ENCODE measurements at places on chromosomes 1 and 21.

GRCh38 chr1:217135569-217135915 lies 412.3 kb upstream of the ESRRG start:
- DNase-seq, result no peak

- DNase-seq, result no peak
Observed at GRCh38 chr1:160131803-160132565, 16.4 kb downstream of the ATP1A2 start.

DNA sequence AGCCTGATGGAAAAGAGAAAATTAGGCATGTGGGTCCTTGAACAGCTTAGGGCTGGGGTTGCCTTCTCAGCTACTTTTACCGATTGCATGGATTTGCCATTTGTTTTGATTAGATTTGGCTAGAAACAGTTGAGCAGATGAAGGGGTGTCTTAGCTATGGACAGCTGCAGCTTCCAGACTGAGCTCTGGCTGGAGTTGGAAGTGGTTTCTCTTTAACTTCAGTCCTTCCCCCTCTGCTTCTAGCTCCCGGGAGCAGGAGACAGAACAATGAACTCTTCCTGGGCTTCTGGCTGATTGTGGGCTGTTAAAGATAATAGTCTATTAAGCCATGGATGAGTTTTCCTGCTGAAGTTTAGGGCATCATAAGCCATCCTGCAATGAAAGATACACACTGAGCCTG lies 50.7 kb downstream of the UBE2T start:
- no peak for DNase-seq

DNA sequence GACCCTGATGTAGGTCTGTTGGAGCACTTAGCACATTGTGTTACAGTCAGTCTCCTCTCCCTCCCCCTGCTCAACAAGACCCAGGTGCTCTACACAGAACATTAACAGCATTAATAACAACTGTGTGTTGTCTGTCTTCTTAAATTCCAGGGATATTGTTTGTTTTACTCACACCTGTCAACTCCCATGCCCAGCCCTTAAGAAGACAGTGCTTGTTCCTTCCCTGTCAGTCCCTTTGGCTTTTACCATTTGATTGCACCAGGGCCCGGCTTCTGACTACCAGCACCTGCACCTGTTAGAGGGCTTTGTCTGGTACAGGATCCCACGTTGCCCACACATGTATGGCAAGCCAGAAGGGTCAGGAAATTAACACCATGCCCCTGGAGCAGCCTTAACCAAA lies 11.7 kb downstream of the RIMKLA start:
- DNase-seq, result no peak

- DNase-seq, result no peak
Observed at GRCh38 chr1:186915555-186915954, 86.8 kb downstream of the PLA2G4A start.

- DNase-seq, result no peak
Observed at GRCh38 chr1:5811419-5811818, 180.8 kb downstream of the NPHP4 start.

GRCh38 chr1:236394879-236395229 lies 768 bp downstream of the EDARADD start:
- DNase-seq, result peak; percentile 35

- DNase-seq, result no peak
Observed at GRCh38 chr1:183783767-183784637, 20.9 kb upstream of the RGL1 start.

DNA sequence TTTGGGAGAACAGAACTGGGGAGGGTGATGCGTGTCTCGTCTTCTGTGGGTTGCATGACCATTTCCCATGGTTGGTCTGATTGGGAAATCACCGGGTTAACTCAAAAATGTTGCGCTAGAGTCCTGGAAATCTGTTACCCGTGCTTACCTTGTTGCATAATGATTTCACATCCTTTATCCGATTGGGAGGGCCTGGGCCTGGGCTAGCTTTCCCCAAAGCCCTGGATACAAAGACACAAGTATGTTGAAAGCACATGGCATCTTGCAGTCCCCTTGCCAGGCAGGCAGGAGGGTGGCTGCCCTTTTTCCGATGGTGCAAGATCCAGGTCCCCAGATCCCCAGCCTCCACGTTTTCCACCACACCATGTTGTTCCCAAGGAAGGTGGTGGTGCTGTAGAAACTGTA lies 582 bp downstream of the TRPM2 start:
- no peak for DNase-seq

- no peak for DNase-seq
Observed at GRCh38 chr1:244280201-244280600, 171.5 kb downstream of the ADSS2 start.

- DNase-seq, result no peak
Observed at GRCh38 chr1:70146488-70146887, 58.9 kb downstream of the LRRC40 start.

DNA sequence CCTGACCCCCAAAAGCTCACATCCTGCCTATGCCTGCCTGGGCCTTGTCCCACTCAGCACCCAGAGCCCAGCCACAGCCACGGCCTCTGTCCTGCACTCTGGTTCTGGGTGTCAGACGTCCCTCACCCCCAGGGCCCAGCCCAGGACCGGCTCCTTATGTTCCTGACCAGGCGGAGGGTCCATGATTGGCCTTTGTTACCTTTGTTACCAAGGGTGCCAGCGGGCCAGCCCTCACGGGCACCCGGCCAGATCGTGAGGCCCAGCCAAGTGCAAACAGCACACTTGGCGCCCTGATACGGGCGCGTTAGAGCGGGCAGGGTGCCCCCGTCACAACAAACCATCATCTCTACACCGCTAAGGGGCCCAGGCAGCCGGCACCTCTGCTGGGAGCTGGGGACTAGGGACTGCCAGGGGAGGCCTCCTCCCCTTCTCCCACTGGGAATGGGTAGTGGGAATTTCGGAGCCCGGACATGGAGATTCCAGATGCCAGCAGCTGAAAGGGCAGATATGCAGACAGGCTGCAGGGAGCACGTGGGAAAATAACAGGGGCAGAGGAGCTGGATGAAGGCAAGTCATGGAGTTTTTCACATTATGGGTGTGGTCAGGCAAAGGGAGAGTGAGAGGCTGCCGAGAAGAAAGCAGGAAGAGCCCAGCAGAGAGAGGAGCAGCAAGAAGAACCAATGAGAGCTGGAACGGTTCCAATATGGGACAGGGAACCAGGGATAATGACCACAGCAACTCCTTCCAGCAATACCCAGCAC lies 22.1 kb downstream of the HSPG2 start:
- no peak for DNase-seq

DNA sequence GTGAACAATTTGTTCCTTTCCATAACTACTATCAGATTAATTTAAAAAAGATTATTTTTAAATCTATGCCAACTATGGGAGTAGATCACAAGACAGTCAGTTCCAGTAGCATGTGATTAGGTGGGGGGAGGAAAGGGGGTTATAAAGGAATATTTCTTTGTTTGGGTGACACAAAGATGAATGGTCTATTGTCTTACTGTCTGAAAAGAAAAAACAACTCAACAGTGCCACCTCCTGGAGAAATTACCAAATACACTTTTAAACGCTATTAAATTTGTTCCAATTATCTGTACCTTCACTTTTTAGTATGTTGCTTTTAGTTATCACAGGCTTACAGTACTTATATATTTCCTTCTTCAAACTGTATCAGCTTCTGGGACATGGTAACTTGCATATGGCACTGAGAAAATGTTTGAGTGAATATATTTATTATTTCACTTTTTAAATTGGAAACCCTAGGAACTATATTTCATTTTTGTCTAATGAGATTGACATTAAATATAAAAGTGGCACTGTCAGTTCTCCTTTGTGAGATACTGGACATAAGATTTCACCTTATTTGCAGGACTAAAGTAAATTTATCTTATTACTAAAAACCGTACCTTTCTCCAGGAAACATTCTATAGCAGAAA lies 1.7 kb upstream of the SORT1 start:
- DNase-seq, result peak; percentile 81

DNA sequence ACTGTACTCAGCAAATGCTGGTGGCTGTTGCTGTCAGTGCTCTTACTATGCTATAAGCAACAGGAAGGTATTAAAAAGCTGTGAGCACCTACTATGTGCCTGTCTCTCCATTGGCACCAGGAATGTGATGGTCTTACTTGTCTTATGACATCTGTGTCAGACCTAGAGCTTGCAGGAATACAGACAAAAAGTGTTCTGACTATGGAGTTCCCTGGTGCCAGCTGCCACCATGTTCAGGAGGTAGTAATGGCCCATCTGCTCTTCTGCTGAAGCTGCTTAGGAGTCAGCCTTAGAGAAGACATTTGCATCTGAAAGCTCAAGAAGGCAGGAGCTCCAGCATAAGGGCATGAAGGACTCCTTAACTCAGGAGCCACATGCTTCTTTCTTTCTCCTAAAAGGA lies 52.3 kb downstream of the MAB21L3 start:
- no peak for DNase-seq

DNA sequence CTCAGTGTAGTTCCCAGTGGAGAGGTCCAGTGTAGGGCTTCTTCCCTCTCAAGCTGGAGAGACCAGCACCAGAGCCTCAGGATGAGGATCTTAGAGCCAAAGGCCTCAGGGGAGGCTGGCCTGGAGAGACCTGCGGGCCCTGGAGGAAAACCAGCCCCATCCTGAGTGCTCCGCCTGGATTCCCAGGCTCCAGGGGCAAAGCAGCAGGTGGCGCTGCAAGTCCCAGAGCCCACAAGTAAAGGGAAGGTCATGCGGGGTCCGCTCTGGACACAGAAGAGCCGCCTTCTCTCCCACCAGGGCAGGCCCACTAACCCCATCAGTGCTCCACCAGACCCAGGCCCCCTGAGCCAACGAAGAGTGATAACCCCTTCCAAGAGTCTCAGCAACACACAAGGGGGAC lies 22.7 kb downstream of the PGBD5 start:
- no peak for DNase-seq

- DNase-seq, result no peak
Observed at GRCh38 chr1:63330331-63330916, 8.1 kb downstream of the FOXD3 start.

- DNase-seq, result no peak
Observed at GRCh38 chr21:36553406-36553805, 73.5 kb upstream of the CLDN14 start.

DNA sequence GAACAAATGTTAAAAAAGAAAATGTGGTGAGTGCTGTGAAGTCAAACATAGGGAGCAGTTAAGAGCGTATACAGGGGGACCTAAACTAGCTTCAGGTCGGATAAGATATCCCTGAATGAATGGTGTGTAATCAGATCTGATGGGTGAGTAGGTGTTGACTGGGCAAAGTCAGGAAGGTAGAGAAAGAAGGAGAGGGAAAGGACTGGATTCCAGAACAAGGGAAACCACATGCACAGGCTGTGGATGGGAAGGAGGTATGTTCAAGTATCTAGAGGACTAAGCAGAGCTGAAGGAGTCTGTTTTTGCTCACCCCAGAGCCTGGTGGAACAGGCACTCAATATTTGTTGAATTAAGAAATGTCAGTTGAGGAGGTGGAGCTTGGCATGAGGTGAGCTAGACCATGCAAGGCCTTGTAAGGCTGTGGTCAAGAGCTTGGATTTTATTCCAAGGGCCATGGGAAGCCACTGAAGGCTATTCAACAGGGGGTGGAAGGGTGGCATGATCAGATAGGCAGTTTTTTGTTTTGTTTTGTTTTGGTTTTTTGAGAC lies 27.4 kb downstream of the MAP7D1 start:
- no peak for DNase-seq

- DNase-seq, result no peak
Observed at GRCh38 chr21:16978309-16978895, 534.4 kb upstream of the CXADR start.
